ENCODE measurements at places on chromosomes 11 and 22.

- peak; percentile 86 for DNase-seq
Observed at GRCh38 chr11:57644748-57645688, 4.7 kb downstream of the YPEL4 start.

DNA sequence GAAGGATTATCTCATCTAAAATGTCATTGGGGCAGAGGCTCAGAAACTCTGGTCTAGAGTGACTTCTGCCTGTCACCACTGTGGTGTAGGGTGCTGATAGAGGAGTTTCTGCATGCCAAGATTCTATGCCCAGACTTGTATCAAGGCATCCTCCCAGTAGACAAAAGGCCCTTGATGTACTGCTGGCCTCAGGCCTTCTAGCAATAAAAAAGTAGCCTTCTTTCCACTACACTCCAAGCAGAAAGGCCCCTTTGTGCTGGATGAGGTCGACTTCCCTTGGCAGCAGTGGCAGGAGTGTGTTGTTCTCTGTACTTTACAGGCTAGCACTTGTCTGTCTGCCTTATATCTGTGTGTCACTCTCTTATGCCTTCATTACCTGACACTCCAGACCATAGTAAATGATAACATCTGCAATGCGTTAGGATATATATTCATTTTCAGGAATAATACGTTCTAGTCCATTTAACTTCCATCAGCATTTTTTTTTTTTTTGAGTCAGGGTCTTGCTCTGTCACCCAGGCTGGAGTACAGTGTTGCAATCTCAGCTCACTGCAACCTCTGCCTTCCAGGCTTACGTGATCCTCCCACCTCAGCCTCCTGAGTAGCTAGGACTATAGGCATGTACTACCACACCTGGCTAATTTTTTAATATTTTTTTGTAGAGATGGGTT lies 49.5 kb upstream of the RRM1 start:
- no peak for DNase-seq

DNA sequence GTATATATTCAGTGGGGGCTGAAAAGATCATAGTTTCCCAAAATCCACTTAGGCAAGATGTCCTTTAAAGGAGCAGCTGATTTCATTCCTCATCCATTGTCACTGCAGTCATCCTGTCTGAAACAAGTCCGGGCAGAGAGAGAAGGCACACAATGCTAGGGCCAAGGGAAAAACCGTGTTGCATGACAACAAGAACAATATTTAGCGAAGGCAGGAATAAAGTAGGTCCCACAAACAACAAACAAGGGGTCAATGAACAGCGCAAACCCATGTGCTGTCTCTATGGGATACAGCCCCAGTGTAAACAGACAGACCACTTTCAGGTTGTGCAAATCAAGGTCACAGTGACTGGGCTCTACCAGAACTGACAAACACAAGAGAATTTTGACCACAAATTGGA lies 9.0 kb downstream of the PAMR1 start:
- no peak for DNase-seq

GRCh38 chr22:45064313-45065278 lies 54.8 kb upstream of the PHF21B start:
- peak; percentile 7 for DNase-seq

DNA sequence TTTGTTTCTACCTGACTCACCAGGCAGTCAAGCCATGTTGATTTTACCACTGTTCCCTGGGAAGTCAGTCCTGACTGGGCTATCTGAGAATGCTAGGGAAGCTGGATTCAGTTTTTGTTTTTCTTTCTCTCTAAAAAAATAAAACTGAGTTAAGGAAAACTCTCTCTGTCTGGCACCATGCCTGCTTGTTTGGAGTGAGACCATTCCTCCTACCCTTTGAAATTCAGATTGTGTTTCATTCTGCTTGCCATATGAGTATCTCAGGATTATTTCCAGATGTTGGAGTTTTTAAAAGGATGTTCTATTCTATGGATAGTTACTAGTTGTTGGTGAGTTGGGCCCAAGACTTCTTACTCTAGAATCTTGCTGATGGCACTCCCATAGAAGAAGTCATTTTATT lies 1917.0 kb downstream of the LRRC4C start:
- DNase-seq: no peak

- DNase-seq: no peak
Observed at GRCh38 chr11:61033417-61033816, 61.9 kb downstream of the CD6 start.

DNA sequence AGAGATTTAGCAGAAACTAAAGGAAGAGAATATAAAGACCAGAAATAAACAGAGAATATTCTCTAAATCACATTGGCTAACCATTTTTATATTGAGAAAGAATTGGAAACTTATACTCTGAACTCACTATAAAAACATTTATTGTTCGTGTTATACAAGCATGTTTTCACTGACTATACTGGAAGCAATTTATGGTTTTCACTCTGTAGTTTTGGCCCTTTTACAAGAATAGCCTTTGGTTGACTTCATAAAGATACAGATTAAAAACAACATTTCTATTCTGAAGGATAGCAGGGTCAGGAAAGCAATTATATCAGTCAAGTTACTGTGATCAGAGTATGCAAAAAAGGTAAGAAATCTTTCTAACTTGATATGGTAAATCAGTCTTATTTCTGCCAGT lies 965.7 kb upstream of the FAT3 start:
- DNase-seq: no peak

DNA sequence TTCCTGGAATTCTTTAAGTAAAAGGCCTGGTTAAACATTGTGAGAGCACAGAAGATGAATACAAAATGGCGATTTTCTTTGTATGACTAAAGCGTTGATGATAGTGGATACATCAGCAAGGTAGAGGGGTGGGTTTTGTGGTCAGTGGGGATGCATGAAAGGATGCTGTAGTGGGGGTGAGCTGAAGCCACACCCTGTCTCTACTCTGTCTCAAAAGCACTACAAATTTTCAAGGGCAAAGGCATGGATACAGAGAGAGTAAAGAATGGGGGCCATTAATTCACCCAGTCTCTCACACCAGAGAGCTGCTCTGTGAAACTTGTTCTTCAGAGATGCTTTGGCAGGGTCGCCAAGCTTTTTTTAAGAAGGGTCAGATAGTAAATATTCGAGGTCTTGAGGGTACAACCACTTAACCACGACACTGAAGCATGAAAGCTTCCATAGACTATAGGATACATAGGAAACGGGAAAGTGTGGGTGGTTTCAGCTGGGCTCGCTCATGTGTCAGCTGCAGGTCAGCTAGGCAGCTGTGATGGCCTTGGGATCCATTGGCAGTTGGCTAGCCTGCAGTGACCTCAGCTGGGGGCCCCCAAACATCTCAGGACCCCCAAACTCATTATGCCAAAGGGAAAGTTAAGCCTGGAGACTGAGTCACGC lies 8.3 kb downstream of the TMEM138 start:
- DNase-seq: no peak

- DNase-seq: no peak
Observed at GRCh38 chr11:34962034-34962433, 45.6 kb downstream of the PDHX start.

- no peak for DNase-seq
Observed at GRCh38 chr11:120413480-120413879, 77.3 kb downstream of the ARHGEF12 start.

DNA sequence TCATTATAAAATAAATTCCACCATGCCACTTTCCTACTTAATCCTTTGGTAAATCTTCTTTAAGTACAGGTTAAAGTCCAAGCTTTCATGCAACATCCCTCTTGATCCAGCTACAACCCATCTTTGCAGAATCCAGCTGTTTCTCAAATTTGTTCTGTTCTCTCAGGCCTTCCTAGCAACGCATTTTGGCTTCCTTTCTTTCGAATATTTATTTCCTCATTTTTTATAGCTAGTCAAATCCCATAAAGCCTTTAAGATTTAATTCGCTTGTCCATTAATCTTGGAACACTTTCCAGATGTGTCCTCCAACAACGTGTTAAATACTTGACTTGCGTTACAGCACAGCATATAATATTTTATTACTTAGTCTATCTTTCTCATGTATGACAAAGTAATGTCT lies 600.1 kb upstream of the CHORDC1 start:
- DNase-seq: no peak

- no peak for DNase-seq
Observed at GRCh38 chr22:19239464-19239863, 52.1 kb downstream of the CLTCL1 start.

DNA sequence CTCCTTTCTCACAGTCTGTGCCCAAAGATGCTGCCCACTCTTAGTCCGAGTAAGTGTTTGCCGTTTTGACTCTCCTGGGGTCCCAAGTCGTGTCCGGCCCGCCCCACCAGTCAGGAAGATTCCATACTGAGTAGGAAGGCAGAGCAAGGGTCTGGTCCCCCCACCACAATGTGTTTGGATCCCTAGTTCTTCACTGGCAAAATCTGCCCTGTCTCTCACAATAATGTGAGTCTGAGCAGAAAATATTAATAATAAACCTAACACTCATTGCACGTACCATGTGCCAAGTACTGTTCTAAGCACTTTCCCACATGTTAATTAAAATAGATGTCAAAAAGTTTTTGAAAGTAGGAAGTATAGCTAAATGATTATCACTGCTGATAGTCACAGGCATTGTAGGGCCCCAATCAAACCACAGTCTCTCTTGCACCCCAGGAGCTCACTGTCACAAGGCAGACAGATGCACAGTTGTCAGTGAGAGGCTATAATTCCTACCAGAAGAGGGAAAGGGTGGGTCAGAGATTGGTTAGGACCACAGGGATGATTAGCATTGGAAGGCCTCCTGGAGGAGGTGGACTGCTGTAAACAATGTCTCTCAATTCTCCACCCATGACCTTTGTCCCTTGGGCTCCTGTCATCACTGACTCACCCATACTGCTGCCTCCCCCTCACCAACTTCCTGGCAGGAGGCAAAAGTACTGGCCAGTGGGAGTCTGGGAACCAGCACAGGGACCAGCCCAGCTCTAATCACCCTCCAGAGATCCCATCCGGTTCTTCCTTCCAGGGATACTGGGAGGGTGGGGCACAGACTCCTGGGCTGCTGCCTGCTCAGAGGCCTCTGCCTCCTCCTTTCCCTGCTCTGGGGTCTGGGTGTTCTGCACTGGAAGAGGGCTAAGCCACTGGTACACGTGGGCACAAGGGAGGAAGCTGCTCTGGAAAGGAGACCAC lies 1.0 kb upstream of the POLD4 start:
- DNase-seq: no peak

Data from activated CD8-positive, alpha-beta memory T cell treated with anti-CD3 and anti-CD28 coated beads for 48 hours (primary cell).